ENCODE measurements at places on chromosomes 1 and 21.
A peak's percentile ranks its signal among the peaks of the same experiment; 100 is the strongest.

- DNase-seq = no peak
These were observed 10.0 kb downstream of the RGSL1 start for GRCh38 chr1:182459949-182460348.

DNA sequence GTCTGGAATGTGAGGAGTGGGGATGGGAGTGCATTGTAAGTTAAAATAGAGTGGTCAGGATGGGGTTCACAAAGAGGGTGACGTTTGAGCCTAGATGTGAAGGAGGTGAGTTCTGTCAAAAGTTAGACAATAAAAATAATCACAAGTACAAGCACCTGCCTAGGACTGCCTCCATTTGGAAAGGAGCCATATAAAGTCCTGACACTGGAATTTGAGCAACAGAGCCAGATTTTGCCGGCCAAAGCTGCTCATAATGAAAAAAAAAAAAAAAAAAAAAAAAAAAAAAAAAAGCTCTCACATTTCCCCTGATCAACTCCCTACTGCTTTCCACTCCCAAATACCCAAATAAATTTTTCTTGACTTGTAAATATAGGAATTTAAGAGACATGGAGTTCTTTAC is 4.1 kb downstream of the PALMD start:
- no peak for DNase-seq

GRCh38 chr1:153565529-153566374 is at the start of gene S100A2:
TSS of gene S100A2 (minus strand) at chr1:153565844. CDS start at chr1:153563877, 1,967 bp downstream.
- no peak for DNase-seq

DNA sequence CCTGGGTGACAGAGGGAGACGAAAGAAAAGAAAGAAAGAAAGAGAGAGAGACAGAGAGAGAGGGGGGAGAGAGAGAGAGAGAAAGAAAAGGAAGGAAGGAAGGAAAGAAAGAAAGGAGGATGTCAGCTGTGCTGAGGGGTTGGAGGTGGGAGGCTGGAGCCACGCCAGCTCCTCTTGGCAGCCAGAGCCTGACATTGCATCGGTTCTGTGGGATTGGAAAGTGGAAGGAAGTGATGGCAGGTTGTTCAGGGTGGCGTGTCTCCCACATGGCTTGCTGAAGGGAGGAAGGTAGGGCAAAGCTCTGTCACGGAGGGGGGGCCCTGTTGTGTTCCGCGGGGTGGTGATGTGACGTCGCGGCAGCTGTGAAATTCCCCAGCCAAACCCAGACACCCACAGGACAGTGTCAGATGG is 30.7 kb downstream of the EIF2D start:
- DNase-seq = peak; percentile 58

DNA sequence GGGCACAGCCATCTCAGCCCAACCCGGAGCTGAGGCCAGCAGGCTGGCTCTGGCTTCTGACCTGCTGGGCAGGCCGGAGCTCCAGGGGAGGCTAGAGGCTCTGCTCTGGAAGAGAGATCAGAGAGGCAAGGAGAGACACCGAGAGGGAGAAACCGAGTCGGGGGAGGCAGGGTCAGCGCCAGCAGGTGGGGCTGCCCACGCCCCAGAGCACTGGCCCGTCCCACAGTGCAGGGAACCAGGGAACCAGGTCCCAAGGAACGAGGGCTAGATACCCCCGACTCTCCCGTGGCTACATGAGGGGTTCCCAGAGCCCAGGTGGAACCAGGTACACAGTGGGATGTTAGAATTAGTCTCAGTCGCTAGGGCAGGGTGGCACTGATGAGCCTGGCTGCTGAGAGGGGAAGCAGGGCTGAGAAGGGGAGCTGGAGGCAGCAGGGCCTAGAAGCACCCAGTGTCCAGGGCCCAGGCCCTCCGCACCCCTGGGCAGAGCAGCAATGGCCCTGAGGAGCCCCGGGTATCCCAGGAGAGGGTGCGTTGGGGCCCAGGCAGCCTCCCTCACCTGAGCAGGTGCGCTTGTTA is 2.1 kb downstream of the MASP2 start:
- no peak for DNase-seq

Data from suprapubic skin (tissue), 4 donors.